Memory B cell (primary cell): ENCODE measurements at places on chromosomes 7 and 10.

- DNase-seq, result peak; percentile 36
Observed at GRCh38 chr7:104207731-104208420, at the start of gene ORC5. TSS of gene ORC5 (minus strand) at chr7:104208013. CDS start at chr7:104207904, 109 bp downstream.

- DNase-seq, result peak; percentile 72
Observed at GRCh38 chr7:786472-787255, 45.6 kb upstream of the SUN1 start.

- no peak for DNase-seq
Observed at GRCh38 chr7:36844374-36844773, 120.1 kb upstream of the AOAH start.

DNA sequence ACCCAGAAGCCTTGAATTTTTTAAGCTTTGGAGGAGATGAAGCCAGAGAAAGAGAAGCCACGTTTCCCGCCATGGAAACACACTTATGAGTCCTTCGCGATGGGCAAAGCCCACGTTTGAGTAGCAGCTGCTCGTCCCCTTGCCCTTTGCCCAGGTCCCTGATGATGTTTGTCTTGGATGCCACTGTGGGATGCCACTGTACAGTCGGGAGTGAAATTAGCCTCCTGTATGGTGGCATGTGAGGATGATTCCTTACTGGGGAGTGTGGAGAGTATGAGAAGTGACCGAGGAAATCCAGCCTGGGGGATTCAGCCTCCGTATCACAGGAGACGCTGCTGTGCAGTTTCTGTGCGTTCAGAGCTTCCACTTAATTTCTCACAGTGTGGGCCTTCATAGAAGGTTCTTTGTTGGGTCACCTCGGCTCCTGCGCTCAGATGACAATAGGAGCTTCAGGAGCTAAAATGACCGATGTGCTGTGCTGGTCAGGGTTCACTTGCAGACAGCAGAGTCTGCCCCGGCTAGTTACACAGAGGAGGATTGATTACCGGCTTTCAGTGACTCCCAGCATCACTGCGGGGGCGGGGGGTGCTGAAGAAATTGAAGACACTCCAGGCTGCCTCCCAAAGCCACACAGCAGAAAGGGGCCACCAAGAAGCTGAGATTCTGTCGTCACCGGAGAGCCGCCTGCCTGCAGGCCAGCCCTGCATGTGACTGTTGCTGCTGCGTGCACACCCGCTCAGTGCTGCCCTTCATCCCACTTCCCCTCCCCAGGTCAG lies 122.1 kb upstream of the SFMBT2 start:
- DNase-seq, result no peak

GRCh38 chr10:116668446-116668845 lies 47.7 kb downstream of the PNLIPRP2 start:
- DNase-seq, result no peak

DNA sequence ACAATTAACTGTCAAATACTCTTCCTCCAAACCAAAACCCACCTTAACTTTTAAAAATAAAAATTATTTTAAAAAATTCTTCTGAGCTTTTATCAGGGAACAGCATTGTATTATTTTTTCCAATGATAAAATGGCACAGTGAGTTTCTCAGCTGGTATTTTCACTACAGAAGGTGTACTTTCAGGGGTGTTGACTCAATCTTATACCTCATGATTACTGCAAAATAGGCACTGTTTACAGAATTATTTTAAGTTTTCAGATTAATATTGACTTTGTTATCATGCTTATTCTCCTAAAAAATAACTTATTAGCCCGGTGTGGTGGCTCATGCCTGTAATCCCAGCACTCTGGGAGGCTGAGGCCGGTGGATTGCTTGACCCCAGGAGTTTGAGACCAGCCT lies 24.3 kb downstream of the RHEB start:
- DNase-seq, result no peak

DNA sequence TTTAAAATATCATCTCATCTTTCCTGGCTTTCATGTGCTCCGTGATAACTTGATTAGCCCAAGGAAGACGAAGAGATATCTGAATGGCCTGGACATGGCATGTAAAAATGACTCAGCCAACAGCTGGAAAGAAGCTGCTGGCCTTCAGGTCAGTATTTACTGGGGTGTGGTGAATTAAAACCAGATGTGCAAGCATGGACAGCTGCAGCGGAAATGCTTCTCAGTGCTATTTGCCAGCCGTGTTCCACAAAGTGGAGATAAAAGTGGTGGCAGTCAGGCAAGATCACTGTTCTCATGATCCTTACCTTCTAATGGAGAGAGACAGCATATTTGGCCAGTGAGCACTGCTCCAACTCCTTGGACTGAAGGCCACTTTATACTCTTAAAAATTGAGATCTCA lies 203.1 kb upstream of the VSTM2A start:
- no peak for DNase-seq

GRCh38 chr7:98073047-98073446 lies 33.6 kb upstream of the LMTK2 start:
- no peak for DNase-seq

GRCh38 chr7:20201380-20201779 lies 15.8 kb downstream of the MACC1 start:
- peak; percentile 38 for DNase-seq

DNA sequence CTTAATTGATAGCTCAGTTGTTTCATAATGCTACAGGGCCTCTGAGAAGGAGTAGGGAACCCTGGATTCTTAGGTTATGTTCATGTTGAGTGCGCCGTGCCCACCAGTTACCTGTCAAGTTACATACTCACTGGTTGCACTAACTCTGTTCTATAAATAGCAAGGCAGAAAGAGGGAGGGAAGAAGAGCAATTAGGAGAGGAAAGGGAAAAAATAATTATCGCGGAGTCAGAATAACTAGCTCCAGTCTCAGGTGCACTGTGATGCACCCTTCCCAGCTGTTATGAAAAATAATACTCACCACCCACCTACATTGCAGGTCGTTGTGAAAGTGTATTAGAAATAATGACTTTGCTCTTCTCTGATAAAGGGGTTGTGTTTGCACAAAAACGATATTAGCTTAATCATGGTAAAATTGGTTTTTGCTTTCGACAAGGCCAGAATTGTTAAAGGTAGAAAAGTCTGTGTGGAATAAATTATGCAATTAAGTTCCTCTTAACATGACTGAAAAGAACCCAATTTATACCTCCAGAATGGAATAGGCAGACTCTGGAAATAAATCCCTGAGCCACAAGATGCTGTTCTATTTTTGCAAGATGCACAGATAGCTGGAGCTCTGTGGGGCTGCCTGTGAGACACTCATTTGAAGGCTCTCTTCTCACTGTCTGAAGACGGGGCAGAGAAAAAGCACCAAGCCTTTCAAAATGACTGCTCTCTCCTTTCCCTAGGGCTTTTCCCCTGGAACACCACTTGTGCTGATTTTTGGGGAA lies 137.6 kb upstream of the PITRM1 start:
- no peak for DNase-seq

GRCh38 chr10:133199992-133200611 lies 29.9 kb upstream of the UTF1 start:
- no peak for DNase-seq

GRCh38 chr10:102237711-102238252 lies 3.5 kb downstream of the PITX3 start:
- DNase-seq, result no peak

GRCh38 chr10:127337801-127338200 lies 141.4 kb upstream of the INSYN2A start:
- no peak for DNase-seq

DNA sequence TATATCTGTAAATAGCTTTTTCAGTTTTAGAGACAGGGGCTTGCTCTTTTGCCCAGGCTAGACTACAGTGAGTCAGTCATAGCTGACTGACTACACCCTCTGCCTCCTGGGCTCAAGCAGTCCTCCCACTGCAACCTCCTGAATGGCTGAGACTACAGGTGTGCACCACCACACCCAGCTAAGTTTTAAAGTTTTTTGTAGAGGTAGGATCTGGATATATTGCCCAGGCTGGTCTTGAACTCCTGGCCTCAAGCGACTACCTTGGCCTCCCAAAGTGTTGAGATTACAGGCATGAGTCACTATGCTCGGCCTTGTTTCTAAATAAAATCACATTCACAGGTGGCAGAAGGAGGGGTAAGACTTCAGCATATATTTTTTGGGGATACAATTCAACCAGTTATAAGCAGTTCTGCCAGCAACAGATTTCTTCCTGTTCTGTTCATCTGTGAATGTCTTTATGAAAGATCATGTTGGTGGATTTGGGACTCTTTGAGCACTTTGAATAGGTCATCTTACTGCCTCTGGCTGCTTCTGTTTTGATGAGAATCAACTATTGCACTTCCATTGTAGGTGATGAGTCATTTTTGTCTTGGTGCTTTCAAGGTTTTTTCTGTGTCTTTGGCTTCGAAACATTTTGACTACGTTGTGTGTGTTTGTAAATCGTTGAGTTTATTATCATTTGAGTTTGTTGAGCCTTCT lies 15.7 kb downstream of the RBM33 start:
- DNase-seq, result no peak

DNA sequence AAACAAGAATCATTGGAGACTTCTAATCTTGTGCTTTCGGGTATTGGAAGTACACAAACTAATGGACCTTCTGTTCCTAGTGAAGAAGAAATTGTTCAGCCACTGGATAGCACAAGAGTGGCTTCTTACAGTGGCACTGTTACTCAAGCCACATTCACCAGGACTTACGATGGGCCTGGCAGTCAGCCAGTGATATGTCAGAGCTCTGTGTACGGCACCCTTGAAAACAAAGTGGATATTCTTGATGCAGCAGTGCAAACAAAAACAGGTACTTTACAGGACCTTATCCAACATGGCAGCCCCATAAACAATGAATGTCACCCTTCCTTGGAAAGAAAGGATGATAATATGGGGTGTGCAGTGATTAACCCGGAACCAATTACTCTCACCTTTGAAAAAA lies 61.6 kb downstream of the TASOR2 start:
- no peak for DNase-seq

DNA sequence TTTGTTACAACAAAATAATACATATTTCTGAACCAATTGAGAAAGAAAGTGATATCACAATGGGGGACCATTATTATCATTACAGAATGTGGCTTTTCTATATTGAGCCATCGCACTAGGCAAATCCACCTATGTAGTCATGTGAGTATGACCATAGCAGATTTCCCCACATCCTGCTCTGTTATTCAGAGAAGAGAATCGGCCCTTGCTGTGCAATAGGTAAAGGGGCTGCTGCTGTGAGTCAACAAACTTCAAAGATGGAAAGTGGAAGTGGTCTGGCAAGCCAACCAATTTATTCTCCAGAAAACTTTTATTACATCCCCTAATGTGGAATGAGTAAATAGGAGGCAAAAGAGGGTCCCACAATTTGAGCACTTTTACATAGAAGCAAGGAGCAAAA lies 573.4 kb downstream of the ETV1 start:
- no peak for DNase-seq

GRCh38 chr7:108251700-108252099 lies 121.5 kb upstream of the LAMB4 start:
- DNase-seq, result no peak

- no peak for DNase-seq
Observed at GRCh38 chr7:155053002-155053401, 17.1 kb upstream of the HTR5A start.

DNA sequence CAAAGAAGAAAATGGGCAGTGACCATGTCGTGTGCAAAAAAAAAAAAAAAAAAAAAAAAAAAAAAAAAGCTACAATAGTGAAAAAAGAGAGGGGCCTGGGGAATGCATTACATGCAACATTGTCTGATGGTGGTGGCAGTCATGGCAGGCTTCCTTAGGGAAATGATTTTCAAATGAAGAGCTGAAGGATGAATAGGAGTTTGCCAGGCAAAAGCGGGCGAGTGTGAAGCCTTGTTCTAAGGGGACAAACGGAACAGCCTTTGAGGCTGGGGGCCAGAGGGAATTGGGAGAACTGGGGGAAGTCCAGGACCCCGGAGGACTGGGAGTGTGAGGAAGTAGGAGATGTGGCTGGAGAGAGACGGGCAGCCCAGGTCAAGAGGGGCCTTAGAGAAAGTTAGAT lies 3.1 kb downstream of the COL13A1 start:
- DNase-seq, result no peak

DNA sequence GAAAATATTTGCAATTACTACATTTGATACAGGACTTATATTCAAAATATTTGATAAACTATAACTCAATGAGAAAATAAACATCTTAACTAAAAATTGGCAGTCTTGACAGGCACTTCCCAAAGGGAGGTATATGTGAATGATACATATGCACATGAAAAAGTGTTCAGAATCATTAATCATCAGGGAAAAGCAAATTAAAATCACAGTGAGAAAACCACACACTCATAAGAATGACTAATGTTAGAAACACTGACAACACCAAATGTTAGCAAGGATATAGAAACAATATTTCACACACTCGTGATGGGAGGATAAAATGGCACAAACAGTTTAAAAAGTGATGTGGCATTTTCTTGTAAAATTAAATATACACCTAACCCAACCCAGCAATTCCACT lies 4.1 kb upstream of the VPS26A start:
- DNase-seq, result no peak

- no peak for DNase-seq
Observed at GRCh38 chr10:126977216-126977615, 72.0 kb downstream of the DOCK1 start.

GRCh38 chr7:45684910-45685618 lies 110.9 kb downstream of the ADCY1 start:
- DNase-seq, result no peak

- DNase-seq, result no peak
Observed at GRCh38 chr7:123070702-123071286, 75.3 kb upstream of the TAS2R16 start.

GRCh38 chr7:143878884-143879283 lies 23.1 kb downstream of the TCAF1 start:
- no peak for DNase-seq

DNA sequence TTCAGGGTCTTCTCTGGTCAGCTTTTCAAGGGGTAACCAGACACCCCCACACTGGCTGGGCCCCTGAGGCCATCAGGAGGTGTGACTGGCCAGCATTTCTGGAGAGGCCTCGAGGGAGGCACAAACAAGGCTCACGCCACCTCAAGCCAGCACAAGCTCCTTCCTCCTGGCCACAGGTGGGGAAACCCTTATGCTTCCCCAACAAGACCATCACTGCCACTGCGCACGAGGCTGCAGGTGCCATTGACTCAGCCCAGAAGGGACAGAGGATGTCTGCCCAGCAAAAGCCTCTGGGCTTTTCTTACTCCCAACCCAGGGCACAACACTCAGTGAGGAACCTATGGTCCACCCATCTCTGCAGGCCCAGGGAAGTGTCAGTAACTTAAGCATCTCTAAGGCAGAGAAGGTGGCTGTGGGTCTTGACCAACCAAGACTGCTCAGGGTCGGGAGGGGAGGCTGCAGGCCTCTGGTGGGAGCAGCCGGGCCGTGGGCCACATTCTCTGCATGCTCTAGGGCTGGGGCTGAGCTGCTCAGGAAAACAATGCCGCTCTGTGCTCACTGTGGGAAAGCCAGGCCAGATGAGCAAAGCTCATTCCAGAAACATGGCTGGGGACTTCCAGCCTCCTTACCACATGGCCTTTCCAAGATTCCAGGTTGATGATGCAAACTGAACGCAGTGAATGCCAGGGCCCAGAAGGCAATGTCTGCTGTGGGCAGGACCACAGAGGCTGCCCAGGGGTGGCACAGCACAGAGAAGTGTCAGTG lies 24.2 kb upstream of the RASSF4 start:
- no peak for DNase-seq

GRCh38 chr10:122513053-122513452 lies 47.5 kb upstream of the DMBT1 start:
- no peak for DNase-seq
